Hepatocyte (in vitro differentiated cells): ENCODE measurements at places on chromosomes 2 and 18.

DNA sequence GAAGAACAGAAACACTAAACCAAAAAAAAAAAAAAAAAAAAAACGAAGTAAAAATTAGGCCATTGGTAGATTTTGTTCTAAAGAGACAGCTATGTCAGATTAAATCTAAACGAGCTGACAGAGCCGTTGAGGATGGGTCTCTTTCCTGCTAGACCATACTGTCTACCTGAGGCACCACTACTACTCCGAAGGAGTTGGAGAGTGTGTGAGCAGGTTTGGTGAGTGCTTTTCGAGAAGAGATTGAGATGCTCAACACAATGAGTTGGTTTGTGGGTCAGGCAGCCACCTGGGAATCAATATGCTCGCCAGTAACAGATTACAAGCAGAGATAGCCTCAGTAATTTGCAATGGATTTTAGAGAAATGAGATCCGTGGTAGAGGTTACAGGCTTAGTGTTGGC, 281.5 kb upstream of the EPAS1 start:
- no peak for DNase-seq

GRCh38 chr2:96856776-96857666, 795 bp downstream of the ANKRD39 start:
- no peak for DNase-seq

GRCh38 chr18:76686737-76687231, 135.6 kb upstream of the ZNF236 start:
- DNase-seq, result peak; percentile 75

DNA sequence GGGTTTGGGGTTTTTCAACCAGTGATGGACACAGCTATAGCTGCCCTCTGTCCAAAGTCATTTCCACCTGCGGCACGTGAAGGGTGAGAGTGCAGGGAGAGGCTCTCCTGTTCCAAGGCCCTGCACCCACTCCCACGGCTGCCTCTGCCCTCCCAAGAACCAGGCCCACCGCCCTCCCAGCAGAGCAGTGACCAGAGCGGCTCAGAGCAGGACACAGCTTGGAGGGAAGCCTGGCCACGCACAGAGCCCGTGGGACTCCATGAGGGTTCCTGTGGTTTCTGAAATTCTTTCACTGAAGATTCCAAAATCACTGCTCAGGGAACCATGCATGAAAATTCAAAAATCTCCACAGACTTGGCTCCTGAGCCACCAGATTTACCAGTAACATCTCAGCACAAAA, 67.3 kb upstream of the SALL3 start:
- DNase-seq, result no peak

- no peak for DNase-seq
Measured at GRCh38 chr2:190466819-190467446, 58.8 kb downstream of the MFSD6 start.

- peak; percentile 50 for DNase-seq
Measured at GRCh38 chr2:36461039-36461681, 105.6 kb downstream of the CRIM1 start.

DNA sequence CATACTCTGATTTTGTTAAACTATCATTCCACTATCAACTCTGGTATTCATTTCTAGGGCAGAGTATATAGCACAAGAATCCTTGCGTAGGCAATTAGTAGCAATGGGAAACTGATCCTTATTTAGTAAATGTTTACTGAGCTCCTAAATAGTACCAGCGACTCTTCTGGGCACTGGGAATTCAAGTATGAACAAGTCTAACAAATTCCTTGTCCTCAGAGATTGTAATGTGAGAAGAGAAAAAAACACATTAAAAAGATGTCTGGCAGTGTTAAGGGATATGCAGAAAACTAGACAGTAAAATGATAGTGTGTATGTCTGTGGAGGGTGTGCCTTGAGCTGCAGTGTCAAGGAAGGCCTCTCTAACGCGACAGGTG, 721 bp downstream of the METTL5 start:
- DNase-seq, result no peak

DNA sequence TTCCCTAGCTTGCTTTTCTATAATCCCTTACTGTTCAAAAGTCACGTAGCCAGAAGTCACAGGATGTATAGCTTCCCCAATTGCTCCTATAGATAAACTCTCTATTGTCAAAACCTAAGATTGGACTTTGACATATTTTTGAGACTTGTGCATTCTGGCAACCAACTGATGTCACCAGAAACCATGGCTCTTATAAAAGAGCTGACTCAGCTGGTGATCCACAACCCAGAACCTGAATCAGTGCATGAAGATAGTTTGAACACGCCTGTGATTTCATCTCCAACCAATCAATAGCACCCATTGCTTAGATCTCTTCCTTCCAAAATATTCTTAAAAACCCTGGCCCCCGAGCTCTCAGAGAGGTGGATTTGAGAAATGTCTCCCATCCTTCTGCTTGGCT, 639.9 kb upstream of the PIK3C3 start:
- no peak for DNase-seq

DNA sequence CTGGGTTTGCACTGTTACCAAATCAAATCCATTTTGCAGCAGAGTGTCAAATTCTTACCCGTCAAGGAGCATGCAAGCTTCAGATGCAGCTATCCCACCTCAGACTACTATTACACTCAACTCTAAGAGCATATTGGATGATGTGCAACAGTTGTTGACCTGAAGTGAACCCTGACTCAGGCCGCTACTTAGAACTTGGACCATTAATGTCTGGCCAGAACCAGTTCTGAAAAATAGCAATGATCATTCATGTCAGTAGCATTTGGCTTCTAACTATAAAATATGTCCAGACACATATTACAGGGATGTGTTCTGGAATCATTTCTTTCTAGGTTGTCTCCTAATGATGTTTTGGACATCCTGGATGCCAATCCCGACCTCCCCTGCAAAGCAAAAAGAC, 135.5 kb upstream of the PKDCC start:
- DNase-seq, result no peak

DNA sequence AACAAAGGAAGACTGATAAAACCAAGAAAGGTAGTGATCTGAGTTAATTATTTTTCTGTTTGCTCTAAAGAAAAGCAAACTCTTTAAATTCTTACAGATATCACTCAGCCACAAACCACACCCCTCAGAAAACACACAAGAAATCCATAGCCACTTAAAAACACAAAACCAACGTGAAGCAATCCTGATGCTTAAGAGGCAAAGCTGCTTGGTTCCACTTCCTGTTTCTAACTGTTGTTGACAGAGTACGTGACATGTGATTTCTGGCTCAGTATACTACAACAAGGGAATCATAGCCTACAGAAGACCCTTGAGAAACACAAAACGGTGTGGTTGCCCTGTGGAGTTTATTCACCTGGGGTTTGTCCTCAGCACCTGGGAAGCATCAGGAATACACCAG, 240.9 kb upstream of the APCDD1 start:
- peak; percentile 62 for DNase-seq

DNA sequence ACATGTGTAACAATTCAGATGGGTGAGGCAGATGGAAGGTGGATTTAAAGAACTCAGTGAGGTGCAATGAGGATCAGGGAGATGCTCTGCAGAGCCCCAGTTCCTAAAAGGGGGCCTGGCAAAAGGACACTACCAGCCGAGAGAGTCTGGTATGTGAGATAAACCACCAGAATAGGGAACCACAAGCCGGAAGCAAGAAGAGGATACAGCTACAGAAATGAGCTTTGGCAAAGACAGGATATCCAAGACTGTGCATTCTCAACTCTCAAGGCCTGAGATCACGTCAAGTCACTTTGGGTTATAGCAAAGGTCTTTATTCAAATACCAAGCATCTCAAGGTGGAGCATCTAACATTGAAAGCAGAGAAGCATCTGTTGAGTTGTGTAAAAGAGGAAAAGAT, 293.5 kb downstream of the ARHGAP15 start:
- no peak for DNase-seq

GRCh38 chr2:83282841-83283240, 1176.2 kb downstream of the SUCLG1 start:
- DNase-seq, result no peak

GRCh38 chr2:12587228-12587627, 129.5 kb upstream of the TRIB2 start:
- DNase-seq, result no peak

DNA sequence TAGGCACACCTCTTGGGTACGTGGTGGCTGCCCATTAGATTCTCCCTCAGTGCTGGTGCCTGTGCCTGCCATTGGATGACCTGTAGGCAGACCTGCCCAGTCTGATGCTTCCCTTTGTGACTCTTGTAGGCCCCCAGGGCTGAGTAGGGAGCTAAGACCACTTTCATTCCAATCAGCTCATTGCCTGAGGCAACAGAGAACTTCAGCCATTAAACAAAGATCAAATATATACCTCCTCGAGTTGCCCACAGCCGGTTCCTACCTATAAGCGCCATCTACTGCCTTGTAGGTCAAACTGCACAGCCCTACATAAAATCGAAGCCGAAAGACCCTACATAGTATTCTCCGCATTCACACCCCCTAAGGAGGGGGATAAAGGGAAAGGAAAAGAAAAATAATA, 184.6 kb downstream of the ETAA1 start:
- DNase-seq, result no peak

- no peak for DNase-seq
Measured at GRCh38 chr2:48148841-48149430, 242.6 kb upstream of the FBXO11 start.

GRCh38 chr18:23583071-23583865, 3.0 kb downstream of the NPC1 start:
- DNase-seq, result no peak

- DNase-seq, result no peak
Measured at GRCh38 chr18:29849144-29849543, 1193.4 kb downstream of the DSC3 start.

GRCh38 chr2:62150597-62151305, 45.2 kb upstream of the B3GNT2 start:
- DNase-seq, result no peak

DNA sequence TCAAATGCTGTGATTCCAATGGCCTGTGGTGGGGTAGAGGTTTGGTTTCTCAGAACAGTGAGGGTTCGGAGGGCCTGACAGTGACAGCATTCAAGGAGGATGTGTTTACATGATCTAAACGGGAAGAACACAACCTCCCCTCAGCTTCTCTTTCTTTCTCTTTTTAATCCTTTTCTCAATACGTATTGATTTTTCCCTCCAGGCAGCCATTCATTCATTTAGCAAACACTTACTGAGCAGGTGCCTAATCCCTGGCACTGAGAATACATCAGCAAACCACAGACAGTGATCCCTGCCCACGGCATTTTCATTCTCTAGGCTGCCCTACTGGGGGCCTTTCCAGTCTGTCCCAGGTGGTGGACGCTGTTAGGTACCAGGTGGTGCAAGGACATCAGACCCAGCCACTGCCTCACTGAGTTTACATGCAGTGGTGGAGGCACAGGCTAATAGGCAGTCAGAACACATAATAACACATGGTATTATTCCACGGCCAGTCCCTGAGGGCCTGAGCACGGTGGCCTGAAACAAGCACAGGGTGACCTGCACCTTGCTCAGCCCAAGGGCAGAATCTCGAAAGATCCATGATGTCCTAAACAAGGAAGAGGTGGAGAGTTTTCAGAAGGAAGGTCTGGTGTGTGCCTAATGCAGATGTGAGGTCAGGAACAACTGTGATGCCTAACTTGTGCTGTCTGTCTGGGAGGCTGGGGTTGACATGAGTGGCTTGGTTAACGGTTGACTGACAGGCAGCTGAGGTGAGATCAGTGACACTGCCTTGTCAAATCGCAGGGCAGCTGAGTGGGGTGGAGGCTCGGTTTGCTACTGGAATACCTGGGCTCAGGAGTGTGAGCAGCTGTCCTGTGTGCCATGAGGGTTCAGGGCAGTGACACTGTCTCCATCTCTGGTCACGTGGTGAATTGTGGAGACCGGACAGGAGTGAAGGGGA, 785.5 kb upstream of the HS6ST1 start:
- DNase-seq, result no peak

- no peak for DNase-seq
Measured at GRCh38 chr2:74562126-74562775, 7.7 kb downstream of the DOK1 start.

GRCh38 chr18:24138789-24139616, at the start of gene CABYR:
Gene CABYR, plus strand, starts transcription at chr18:24139062. Its CDS starts 4,053 bp downstream, at chr18:24143115.
- peak; percentile 90 for DNase-seq

GRCh38 chr18:76803814-76804213, 18.5 kb upstream of the ZNF236 start:
- DNase-seq, result peak; percentile 73

GRCh38 chr2:88831792-88832248, 140.3 kb downstream of the RPIA start:
- no peak for DNase-seq

DNA sequence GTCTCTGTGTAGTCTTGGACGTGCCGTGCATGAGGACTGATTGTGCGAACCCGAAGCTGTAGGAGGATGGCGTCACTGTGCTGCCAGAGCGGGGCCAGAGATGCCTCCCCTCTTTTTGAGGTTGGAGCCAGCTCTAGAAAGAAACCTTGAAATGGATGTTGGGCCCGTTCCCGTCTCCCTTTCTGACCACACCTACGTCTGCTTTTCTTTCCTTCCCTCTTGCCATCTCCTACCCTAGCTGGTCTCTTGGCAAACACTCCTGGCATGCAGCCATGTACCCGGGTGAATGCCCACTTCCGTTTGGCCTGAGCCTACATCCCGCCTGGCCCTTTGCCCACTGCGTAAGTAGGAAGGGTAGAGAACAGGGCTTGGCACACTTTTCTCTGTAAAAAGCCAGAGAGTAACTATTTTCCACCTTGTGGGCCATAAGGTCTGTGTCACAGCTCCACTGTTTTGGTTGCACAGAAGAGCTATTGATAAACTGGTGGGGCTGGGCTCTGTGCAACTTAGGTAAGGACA, 37.4 kb downstream of the SH3BP4 start:
- no peak for DNase-seq

GRCh38 chr2:223993634-223994232, 36.5 kb downstream of the MRPL44 start:
- peak; percentile 87 for DNase-seq

DNA sequence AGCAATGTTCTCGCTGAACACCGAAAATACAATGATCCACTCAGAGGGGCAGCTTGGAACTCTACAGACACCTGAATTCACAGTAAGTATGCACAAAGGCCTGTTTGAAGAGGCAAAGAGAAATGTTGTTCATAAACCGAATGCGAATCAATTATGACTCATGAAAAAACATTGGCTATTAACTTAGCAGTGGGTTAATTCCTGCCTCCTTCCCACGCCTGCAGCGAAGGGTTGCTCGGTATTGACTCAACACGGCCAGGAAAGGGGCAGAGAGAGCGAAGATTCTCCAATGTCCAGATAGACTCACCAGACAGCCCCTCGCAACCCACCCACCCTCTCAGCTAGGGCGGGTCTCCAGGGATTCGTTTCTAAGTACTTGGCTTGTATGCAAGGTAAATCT, 9.4 kb downstream of the CRACDL start:
- no peak for DNase-seq
